AG09319 (cell line): ENCODE measurements at places on chromosomes 2 and 18.

GRCh38 chr2:204611017-204611631 lies 65.8 kb downstream of the PARD3B start:
- no peak for DNase-seq

DNA sequence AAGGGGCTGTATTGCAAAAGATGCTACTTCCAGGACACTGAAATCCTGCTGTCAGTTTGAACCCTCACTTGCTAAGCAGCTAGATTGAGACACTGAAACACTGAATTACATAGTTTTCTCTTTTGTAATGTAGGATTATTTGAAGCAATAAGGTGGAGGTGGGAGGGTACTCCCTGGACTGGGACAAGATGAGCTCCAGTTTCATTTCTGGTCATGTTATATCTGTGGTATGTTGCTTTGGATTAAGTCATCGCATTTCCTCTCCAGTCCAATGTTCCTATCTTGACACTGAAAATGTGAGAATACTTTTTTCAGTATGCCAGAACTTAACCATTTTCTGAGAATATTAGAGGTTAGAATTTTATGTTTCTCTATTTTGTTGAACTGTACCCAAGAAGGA lies 426.2 kb upstream of the MEX3C start:
- no peak for DNase-seq

- no peak for DNase-seq
These were observed 2.5 kb downstream of the UXS1 start for GRCh38 chr2:106191511-106192016.

GRCh38 chr2:143524119-143524553 lies 394.9 kb downstream of the ARHGAP15 start:
- DNase-seq: no peak

GRCh38 chr2:205705511-205706349 lies 23.4 kb downstream of the NRP2 start:
- no peak for DNase-seq

- no peak for DNase-seq
These were observed 42.1 kb upstream of the TAF1B start for GRCh38 chr2:9800975-9801726.

- DNase-seq: no peak
These were observed 136.9 kb downstream of the COPS8 start for GRCh38 chr2:237222601-237223041.

GRCh38 chr2:60413814-60414168 lies 139.7 kb downstream of the BCL11A start:
- DNase-seq: no peak

DNA sequence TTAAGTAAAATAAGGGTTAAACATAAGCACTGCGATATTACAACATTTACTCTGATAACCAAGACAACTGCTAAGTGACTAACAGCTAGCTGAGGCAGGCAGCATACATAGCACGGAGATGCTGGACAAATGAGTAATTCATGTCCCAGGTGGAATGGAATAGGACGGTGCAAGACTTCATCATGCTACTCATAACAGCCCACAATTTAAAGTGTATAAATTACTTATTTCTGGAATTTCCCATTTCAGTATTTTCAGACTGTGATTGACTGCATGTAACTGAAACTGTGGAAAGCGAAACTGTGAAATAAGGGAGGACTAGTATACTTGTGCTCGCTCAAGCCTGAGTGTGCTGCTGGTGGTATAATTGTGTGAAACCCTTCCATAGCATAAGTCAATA lies 12.9 kb downstream of the IER3IP1 start:
- no peak for DNase-seq

DNA sequence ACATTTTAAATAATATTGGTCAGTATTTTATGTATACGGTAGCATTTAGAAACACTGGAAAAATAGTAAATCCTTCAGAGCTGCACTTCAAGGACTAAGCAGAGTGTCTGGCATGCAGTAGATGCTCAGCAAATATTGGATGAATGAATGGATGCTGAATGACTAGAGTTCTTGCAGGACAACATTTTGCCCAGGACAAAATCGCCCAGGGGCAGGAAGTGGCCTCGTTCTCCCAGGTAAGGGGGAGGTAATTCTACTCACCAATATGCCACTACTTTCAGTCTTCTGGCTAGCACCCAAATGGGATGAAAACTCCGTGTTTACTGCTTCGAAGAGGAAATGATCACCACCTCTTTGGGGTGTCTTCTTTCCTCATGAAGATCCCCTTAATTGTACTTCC lies 4.0 kb upstream of the DGUOK start:
- DNase-seq: no peak
